ENCODE measurements at places on chromosomes 1 and 21. TPM values are rescaled to one million over a fixed set of nuclear protein-coding genes. Genes with fewer than 3 reads are reported as not detected.

The LIPI gene
- 0.22 TPM for polyA plus RNA-seq

- no peak for DNase-seq
These were observed 157.7 kb downstream of the TRIM33 start for GRCh38 chr1:114353262-114353661.

The MXRA8 gene
- polyA plus RNA-seq, result 156 TPM

DNA sequence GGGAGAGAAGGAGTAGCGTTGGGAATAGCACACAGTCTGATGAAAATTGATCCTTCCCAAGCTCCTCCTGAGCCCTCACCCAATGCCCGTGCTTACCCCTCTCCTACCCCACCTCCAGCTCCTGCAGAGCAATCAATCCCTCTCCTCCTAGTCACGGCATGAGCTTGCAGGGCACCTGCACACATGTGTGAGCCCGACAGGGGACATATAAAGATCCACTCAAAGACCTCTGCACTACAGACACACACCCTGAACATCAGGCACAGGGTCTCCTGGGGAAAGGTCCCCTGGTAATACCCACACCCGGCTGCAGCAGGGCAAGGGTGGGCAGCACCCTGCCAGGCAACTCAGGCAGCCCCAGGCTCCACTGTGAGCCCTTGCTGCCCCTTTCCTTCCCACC, 426 bp downstream of the VSIG8 start:
- DNase-seq, result no peak

The CFAP141 gene
- polyA plus RNA-seq, result not detected

GRCh38 chr1:30872033-30872947, 36.3 kb downstream of the SDC3 start:
- DNase-seq, result no peak

GRCh38 chr1:204873714-204874113, 3.1 kb downstream of the NFASC start:
- DNase-seq, result no peak

DNA sequence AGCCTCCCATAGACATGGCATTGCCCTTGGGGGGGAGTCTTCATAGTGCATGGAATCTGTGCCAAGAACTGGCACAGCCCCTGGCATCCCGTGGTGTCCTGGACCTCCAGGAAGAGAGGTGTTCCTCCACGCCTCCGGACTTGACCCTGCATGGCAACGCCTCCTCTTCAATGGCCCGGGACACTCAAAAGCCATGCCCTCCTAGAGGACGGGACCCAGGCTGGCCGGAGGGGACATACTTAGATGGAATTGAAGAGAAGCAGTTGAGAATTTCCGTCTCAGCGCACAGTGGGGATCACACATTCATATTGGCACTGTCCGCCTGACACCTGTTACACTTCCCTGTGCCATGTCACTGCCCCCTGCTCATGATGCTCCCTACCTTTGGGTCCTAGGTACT, 38.4 kb upstream of the TENT5C start:
- DNase-seq, result no peak

GRCh38 chr1:94270801-94271203, 33.4 kb upstream of the ARHGAP29 start:
- no peak for DNase-seq

The TMEM125 gene
- polyA plus RNA-seq, result 13.7 TPM
